Mesendoderm (in vitro differentiated cells): ENCODE measurements at places on chromosomes 3 and 15.

DNA sequence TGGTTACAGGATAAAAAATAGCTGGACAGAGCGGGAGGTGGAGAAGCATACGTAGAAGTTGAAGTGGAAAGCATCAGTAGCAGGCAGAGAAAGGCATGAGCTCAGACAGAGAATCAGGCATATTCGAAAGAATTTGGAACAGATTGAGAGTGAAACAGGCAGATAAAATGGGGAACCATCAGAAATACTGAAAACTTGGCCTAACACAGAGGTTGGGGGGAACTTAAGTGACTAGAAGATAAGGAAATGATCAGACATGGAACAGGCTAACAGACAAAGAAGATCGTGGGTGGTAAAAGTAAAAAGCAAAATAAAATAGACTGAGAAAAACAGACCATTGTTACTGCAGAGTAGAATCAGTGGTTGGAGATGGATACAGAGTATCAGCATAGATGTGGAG is 32.9 kb downstream of the GTF2E1 start:
- no peak for DNase-seq

GRCh38 chr3:186098740-186099139 is 10.1 kb downstream of the ETV5 start:
- DNase-seq = no peak

- DNase-seq = no peak
Measured at GRCh38 chr3:180528843-180529242, 73.1 kb upstream of the TTC14 start.

DNA sequence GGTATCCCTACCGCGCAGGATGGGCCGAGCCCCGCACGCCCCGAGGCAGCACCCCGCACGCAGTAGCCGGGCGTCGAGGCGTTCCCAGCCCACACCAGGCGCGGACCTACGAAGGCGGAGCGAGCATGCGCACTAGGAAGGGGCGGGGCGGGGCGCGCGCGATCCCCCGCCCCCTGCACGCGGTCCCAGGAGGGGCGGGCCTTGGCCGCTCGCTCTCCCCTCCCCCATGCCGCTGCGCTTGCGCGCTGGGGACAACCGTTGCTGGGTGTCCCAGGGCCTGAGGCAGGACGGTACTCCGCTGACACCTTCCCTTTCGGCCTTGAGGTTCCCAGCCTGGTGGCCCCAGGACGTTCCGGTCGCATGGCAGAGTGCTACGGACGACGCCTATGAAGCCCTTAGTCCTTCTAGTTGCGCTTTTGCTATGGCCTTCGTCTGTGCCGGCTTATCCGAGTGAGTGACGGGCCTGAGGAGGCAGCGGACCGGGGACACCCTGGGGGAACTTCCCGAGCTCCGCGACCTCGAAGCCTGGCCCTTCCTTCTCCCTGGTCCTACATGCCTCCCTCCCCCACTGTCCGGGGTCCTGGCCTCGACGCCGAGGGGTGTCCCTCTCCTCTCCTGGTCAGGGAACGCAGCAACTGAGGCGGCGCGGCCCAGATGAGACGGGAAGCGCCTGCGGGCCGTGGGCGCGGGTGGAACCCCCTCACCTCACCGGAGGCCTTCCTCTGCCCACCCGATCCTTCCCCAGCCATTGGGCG is at the start of gene SPESP1:
TSS of gene SPESP1 (plus strand) at position 258 of the 755 bp plus-strand sequence. CDS start at position 387, 129 bp downstream.
- no peak for DNase-seq

- no peak for DNase-seq
Measured at GRCh38 chr3:21901484-21901883, 150.5 kb upstream of the ZNF385D start.

DNA sequence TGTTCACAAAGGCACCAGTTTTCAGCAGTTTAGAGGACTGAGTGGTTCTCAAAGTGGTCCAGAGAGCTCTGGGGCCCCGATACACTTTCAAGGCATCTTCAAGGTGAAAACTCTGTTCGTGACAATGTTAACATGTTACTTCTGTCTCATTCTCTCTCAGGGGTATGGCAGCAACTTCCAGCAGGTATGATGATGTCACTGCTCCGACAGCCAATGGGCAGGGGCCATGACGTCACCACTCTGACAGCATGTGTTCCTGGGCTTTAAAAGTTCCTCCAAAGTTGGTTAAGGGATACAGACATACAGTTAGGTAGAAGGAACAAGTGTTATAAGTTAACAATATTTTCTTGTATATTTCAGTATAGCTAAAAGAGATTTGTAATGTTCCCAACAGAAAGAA is 87.9 kb downstream of the KLF15 start:
- DNase-seq = no peak

- no peak for DNase-seq
Measured at GRCh38 chr15:82870727-82871320, 61.4 kb downstream of the WHAMM start.

DNA sequence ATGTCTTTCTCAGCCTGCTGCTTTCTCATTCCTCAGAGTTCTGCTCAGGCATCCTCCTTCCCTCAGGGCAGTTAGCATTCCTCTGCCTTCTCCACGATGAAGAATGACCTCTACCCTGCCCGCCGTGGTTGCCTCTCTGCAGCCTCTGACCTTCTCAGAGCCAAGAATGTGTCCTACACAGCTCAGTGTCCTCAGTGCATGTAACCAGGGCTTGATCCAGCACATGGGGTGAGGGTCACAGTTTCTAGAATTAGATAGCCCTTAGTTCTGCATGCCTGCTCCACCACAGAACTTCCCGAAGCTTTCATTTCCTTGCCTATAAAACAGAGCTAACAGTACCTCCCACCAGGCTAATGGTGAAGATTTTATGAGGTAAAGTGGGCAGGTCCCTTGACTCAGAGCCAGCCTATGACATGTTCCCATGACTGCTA is 182.1 kb downstream of the CLSTN2 start:
- DNase-seq = peak; percentile 77

DNA sequence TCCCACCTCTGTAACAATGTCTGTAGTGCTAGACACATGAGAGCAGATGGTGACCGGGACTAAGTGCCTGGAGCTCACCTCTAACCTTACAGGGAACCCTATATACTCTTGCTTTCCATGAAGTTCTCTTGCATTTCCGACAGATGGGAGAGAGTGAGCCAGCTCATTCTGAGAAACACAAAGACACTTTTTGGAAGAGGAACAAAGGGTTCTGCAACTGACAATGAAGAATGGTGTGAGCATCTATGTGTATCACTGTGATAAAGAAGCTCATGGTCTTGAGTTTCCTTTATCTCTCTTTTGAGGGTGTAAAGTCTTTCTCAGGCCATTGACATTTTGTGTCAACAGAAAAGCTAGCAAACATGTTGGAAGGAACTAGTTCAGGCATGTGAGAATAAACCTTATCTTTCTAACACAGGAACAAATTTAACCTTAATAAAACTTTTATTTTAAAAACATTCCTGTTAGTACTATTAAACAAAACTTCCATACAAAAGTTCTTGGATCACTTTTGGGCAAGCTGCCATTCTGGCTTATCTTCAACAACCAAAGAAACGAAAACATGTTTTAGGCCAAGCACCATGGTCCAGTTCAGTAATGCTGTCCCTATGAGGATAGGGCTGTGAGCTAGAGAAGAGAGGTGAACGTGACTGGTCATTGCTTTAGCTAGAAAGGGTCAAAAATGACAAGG is 142.7 kb downstream of the THRB start:
- DNase-seq = peak; percentile 27
